ENCODE measurements at places on chromosomes 11 and 22.
A peak's percentile ranks its signal among the peaks of the same experiment; 100 is the strongest.

GRCh38 chr22:32103658-32104315 lies 55.3 kb downstream of the C22orf42 start:
- DNase-seq, result no peak

- DNase-seq, result peak; percentile 25
Measured at GRCh38 chr11:6315811-6316425, 4.4 kb downstream of the CAVIN3 start.

DNA sequence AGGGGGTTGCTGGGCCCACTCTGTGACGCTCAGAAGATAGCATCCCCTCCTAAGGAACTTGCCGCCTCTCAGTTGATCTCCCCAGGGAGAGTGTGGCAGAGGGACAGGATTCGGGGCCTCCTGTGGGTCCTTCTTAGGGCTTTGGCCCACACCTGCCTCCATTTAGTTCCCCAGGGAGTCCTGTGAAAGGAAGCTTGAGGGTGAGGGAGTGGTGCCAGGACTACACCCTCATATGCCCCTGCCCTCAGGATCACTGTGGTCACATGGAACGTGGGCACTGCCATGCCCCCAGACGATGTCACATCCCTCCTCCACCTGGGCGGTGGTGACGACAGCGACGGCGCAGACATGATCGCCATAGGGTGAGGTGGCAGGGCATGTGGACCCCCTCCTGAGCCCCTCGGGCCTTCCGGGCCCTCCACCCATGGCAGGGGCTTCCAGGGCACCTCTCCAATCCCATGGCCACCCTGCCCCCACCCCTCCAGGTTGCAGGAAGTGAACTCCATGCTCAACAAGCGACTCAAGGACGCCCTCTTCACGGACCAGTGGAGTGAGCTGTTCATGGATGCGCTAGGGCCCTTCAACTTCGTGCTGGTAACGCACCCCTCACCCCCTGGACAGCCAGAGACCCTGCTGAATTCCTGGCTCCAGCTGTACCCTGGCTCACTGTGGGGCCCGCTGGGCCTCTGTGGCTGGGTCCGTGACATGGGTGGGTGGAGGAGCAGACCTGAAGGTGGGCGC lies 3.5 kb downstream of the INPP5J start:
- no peak for DNase-seq

GRCh38 chr11:46472662-46472994 lies 81.1 kb upstream of the CHRM4 start:
- DNase-seq, result no peak

DNA sequence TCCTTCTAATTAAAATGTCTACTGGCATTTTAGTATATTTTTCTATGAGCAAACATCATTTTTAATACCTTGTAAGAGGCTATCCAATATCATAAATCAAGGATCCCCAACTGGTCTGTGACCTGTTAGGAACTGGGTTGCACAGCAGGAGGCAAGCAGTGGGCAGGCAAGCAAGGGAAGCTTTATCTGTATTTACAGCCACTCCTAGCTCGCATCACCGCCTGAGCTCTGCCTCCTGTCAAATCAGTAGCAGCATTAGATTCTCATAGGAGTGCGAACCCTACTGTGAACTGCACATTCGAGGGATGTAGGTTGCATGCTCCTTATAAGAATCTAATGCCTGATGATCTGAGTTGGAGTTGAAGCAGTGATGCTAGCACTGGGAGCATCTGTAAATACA lies 70.2 kb upstream of the CREB3L1 start:
- no peak for DNase-seq
